ENCODE measurements at places on chromosomes 2 and 18. TPM values are rescaled to one million over a fixed set of nuclear protein-coding genes. Genes with fewer than 3 reads are reported as not detected.

GRCh38 chr2:119759451-119760236 is at the start of gene PTPN4:
Gene PTPN4, plus strand, starts transcription at chr2:119759922. Its CDS starts 49,932 bp downstream, at chr2:119809854.
- peak within 1 kb of the TSS; percentile 72 for H3K4me3 ChIP-seq
- H3K4me1 ChIP-seq, result peaks cover 22% of the 10 kb centered on the region
- H3K36me3 ChIP-seq, result peaks cover 3% of the 10 kb centered on the region
- peak; percentile 76 for DNase-seq

The CCDC74B gene
- 9.8 TPM for total RNA-seq

- H3K27ac ChIP-seq, result no peak overlapping the region
- H3K4me1 ChIP-seq, result no peaks in the 10 kb centered on the region
- no peak overlapping the region for H3K4me3 ChIP-seq
- no peak for DNase-seq
- H3K36me3 ChIP-seq, result no peaks in the 10 kb centered on the region
Measured at GRCh38 chr2:29455200-29455860, 340.1 kb downstream of the CLIP4 start.

DNA sequence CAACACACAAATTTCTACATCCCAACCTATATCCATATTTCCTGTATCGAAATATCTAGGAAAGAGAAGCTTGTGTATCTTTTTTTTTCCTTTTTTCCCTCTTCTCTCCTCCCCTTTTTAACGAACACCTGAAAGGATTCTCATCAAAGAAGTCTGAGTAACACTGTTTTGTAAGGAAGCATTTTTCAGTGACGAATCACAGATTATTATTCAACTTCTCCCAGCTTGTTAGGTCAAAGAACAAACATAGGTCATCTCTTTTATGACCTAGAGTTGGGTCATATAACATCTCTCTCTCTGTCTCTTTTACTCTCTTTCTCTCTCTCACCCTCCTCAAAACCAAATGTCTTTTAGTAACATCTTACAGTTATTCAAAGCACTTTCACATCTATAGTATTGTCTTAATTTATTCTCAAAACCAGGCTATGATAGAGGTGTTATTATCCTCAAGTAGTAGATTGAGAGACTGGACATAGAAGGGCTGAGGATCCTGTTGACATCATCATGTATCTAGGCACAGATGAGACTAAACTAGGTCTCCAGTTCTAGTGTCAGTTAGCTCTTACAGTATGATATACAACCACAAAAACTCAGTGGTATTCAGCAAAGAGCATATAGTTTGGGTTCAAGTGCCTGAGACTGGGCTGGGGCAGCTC is 80.1 kb upstream of the SPOPL start:
- DNase-seq, result peak; percentile 70
- no peaks in the 10 kb centered on the region for H3K36me3 ChIP-seq
- no peak overlapping the region for H3K4me3 ChIP-seq

DNA sequence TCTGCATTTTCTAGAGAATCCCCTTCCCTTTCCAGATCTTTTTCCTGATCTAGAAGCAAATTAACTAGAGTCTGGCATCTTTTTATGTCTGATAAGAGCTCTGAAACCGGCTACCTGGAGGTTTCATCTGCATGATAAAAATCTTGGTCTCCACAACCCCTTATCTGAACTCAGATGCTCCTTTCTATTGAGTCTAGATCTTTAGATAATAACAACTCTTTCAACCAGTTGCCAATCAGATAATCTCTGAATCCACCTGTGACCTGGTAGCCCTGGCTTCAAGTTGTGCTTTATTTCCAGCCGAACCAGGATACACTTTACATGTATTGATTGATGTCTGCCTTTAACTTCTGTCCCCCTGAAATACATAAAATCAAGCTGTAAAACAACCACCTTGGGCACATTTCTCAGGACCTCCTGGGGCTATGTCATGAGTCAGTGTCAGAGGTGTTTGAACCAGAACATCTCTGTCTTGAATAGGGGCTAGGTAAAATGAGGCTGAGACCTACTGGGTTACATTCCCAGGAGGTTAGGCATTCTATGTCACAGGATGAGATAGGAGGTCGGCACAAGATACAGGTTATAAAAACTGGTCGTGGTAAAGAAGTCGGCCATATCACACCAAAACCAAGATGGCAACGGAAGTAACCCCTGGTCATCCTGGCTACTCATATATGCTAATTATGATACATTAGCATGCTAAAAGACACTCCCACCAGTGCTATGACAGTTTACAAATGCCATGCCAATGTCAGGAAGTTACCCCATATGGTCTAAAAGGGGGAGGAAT is 20.8 kb downstream of the RALBP1 start:
- no peaks in the 10 kb centered on the region for H3K27me3 ChIP-seq
- no peak overlapping the region for H3K27ac ChIP-seq
- no peak for DNase-seq
- H3K4me3 ChIP-seq, result no peak overlapping the region
- no peaks in the 10 kb centered on the region for H3K36me3 ChIP-seq

The SLC5A7 gene
- total RNA-seq, result not detected
